NCI-H82 (cell line): ENCODE measurements at places on chromosomes 3 and 15.

GRCh38 chr3:148218222-148218621, 479.5 kb upstream of the AGTR1 start:
- DNase-seq: no peak

GRCh38 chr3:45026957-45027356, 854 bp downstream of the CLEC3B start:
- DNase-seq: no peak

DNA sequence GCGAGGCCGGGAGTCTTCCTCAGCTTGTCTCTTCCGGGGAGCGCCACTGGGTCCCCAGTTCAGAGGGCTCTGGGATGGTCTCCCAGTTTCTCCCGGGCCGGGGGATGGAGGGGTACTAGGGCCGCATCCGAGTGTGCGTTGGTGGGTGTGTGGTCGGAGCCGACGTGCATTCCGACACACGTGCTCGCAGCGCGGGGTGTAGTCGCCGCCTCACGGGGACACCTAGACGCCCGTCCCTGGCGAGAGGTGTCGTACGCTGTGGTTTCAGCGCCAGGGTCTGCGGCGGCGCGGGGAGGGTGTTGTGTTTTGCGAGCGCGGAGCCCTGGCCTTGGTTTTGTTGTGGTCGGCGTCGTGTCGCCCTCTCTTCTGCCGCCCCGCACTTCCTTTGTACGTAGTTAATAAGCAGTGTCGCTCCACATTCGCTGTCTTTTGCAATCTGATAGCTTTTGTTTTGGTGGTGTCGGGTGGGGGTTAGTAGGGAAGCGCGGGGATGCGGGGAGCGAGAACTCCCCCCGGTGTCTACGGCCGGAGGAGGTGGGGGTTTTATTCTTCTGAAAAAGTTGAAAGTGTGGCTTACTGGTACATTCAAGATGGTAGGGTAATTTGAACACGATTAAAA, 2.2 kb downstream of the IGF1R start:
- DNase-seq: peak; percentile 57

DNA sequence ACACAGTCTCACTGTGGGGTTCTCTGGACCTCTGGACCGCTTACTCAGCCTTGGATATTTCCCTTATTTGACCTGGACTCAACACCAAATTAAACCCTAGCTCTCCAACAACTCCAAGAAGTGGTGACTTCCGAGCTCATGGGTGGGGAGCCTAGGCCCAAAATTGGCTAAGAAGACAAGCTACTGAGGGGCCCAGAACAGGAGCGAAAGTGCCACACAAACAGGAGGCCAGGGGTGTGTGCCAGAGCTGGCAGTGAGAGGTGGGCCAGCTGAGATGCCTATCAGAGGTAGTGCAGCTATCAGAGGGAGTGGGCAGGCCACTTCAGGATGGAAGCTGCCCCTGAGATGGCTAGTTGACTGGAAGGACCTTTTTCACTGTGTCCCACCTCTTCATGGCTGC, 151.1 kb upstream of the PRR20G start:
- no peak for DNase-seq

GRCh38 chr15:68525815-68526214, 53.0 kb upstream of the CORO2B start:
- DNase-seq: no peak

- DNase-seq: no peak
Measured at GRCh38 chr15:58701376-58701775, 48.1 kb downstream of the ADAM10 start.

GRCh38 chr15:28897861-28898585, 12.2 kb downstream of the APBA2 start:
- no peak for DNase-seq

DNA sequence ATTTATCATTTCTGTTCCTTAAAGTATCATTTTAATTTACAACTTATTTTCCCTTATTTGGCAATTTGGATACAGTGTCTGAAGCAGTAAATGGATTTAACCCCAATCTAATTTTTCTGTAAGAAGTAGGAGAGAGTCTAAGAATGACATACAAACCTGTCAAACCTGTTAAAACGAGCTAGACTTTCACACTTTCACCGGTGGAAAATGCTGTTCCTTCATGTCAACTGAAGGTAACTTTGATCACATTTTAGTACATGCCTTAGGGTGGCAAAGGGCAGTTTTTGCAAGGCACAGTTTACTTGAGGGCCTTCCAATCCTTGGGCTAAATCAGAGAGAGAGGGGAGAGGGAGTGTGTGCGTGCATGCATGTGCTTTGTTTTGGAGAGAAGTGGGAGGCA, 221.4 kb downstream of the THSD4 start:
- no peak for DNase-seq

GRCh38 chr15:79099692-79100091, 9.1 kb upstream of the RASGRF1 start:
- DNase-seq: no peak

DNA sequence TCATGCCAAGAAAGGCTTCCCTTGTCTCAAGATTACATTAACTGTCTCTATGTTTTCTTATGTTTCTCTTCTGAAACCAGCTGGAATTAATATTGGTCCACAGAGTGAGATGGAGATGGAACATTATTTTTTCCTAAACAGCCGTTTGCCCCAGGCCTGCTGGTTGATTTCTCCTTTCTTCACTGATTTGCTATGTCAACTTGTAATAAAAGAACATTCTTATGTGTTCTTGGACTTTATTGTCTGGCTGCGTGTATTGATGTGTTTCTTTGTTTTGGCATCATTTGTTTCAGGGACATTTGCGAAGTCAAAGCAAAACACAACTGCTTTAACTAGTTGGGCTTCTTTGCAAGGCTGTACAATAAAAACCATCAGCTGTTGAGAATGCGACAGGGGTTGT, 168.5 kb downstream of the FAM43A start:
- no peak for DNase-seq

GRCh38 chr3:174202561-174202960, 656.6 kb upstream of the NAALADL2 start:
- no peak for DNase-seq
